ENCODE measurements at places on chromosomes 2 and 18. TPM values are rescaled to one million over a fixed set of nuclear protein-coding genes. Genes with fewer than 3 reads are reported as not detected.

The CERKL gene
- polyA plus RNA-seq = 7.9 TPM

- no peak for DNase-seq
Observed at GRCh38 chr2:43478412-43479086, 117.3 kb downstream of the THADA start.

DNA sequence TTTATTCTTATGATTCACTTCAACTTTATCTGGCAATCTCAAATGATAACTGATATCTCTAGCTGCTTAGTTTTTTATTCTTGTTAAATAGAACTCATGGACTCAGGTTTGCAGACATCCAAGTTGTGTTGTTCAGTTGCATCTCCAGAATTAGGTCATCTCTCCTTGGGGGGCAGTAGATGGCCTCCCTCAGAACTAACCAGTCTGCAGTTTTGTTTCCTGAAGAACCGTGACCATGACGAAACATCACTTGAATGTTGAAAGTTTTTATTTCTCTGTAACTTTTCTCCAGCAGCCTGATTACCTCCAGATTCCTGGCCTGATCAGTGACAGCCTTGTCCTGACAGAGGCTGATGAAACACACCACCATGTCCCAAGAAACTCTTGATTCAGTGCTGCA lies 321.5 kb downstream of the GALNT13 start:
- DNase-seq = no peak

The LTBP1 gene
- polyA plus RNA-seq = 12.1 TPM

GRCh38 chr18:74351354-74351753 lies 35.7 kb downstream of the C18orf63 start:
- DNase-seq = no peak

Measured in small intestine (tissue), 16 donors.